CD4-positive, alpha-beta T cell (primary cell): ENCODE measurements at places on chromosomes 1 and 21. TPM values are rescaled to one million over a fixed set of nuclear protein-coding genes. Genes with fewer than 3 reads are reported as not detected.

- DNase-seq: no peak
Measured at GRCh38 chr1:175319912-175320230, 127.3 kb upstream of the KIAA0040 start.

DNA sequence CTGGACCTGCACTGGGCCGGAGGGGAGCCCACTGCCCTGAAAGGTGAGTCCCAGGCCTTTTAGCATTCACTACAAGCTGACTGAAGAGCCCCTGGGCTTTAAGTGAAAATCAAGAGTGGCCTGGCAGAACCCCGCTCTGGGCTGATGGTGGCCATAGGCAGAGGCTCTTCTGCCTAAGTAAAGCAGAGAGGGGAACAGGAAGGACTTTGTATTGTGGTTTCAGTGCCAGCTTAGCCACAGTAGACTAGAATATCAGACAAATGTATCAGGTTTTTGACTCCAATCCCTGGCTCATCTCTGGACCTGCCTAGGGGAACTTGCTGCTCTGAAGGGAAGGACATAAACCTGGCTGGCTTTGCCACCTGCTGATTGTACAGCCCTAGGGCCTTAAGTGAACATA lies 10.2 kb upstream of the HENMT1 start:
- no peak for DNase-seq

DNA sequence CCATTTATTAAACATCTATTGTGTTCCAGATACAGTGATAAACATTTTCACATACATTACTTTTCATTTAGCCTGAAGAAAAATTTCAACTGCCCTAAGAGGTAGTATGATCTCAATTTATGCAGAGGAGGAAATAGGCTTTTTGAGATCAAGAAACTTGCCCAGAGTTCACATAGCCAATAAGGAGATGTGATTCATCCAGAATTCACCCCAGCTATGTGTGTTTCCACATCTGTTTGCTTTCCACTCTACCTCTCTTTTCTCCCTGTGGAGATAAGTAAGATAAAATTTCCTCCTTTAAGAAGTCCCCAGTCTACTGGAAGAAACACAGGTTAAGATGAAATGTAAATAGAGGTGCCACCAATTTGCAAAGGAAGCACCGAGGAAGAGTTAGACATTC lies 199.7 kb upstream of the C8B start:
- no peak for DNase-seq

GRCh38 chr1:44661781-44662682 lies 12.2 kb downstream of the TMEM53 start:
- DNase-seq: no peak

- no peak for DNase-seq
Measured at GRCh38 chr1:51941528-51941927, 49.0 kb downstream of the RAB3B start.

DNA sequence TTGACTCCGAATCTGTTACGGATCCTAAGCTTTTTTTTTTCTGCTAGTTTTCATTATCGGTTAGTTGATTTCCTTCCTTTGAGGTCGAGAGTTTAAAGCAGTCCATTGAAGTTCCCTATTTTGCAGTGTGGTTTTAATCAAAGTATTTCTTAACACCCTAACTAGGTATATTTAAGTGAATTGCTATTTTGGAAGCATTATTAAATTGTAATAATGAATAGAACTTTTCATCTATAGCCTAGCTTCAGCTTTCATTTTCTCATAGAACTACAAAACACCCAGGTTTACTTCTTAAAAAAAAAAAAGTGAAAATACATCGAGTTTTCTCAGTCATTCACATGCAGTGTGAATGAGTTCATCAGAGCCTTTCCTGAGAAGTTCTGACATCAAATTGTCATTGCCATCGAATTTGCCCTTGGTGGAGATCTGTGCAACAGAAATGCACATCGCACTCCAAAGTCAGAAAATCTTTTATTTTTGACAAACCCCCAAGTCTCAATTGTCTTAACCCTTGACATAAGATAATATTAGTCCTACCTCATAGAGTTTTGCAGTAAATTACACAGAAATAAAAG lies 1.1 kb upstream of the LBR start:
- DNase-seq: no peak

DNA sequence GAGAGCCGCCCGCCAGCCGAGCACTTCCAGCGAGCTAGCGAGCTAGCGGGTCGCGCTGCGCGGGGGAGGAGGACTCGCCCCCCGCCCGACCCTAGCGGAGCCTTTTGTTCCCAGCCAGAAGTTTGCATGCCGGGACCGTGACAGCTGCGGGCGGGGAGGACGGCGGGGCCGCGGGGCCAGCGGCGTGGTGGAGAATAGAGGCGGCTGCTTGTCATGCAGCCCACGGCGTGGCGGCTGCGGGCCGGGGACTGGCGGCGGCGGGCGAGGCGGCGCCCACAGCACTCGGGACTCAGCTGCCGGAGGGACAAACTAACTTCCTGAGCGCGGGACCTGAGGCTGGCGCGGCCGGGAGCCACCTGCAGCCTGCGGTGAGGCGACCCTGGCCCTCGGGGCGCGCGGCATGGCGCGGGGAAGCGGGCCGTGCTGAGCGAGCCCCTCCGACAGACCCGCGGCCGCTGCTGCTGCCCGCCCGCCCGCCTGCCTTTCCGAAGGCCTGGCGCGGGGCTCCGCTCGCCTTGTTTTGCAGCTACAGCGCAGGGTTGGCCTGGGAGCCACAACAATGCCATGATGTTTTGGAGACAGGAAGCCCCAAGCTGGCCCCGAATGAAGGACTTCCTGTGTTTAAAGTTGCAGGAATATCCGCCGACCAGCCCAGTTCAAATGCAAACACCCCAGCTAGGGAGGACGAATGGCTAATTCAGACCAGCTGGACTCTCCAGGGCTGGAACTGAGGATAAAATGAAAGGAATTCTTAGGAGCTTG lies 82.2 kb upstream of the BMP8A start:
- DNase-seq: peak; percentile 8

DNA sequence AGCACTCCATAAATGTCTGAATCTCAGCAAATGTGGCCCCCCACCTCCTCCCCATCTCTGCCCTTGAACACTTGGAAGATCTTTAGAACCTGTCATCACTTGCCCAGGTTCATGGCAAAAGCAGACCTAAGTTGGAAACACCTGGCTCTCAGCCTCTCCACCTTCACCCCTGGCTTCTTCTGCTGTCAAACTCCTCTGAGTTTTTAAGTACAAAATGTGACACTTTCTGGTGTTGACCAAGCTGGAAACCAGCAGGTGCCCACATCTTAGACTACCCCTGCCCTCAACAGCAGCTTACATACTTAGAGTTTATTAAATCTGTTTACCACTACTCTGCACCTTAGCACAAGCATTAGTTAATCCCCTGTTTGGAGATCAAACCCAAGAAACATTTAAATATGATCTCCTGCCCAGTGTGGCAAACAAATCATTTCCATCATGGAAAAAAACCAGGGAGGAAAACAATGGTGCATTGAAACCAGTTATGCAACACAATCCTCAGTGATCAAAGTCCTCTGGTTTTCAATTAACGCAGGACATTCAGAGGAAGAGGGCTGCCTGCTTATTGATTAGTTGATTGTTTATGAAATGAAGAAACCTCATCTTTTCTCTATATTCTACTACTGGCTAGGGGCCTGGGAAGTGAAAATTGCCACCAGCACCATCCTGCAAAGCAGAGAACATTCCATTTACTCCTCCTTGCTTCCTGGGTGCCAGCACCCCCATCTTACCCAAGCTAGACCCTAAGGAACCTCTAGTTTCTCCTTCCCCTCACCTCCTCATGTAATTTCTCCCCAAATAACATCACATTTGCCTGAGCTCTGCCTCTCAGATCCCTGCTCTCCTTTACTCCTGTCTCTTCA lies 139.4 kb upstream of the RAB4A start:
- no peak for DNase-seq

DNA sequence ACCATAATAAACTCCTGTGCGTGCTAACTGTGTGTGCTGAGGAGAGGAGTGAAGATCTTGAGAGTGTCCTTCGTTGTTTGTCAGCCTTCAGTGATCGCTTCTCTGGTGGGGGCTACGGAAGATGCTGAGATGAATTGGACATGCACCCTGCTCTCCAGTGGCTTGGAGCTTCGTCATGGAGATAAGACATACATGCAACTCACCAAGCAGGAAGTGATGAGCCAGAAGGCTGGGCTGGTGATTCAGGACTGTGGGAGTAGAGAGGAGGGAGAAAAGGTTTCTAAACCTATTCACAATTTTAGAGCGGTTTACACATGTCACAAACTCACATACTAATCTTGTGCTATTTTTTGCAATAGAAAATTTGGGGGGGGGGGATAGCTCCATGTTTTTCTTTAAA lies 128.9 kb upstream of the ADAR start:
- no peak for DNase-seq

GRCh38 chr1:156927215-156928042 lies 7.0 kb downstream of the LRRC71 start:
- DNase-seq: peak; percentile 43

- no peak for DNase-seq
Measured at GRCh38 chr21:25772686-25773085, 37.9 kb downstream of the GABPA start.

DNA sequence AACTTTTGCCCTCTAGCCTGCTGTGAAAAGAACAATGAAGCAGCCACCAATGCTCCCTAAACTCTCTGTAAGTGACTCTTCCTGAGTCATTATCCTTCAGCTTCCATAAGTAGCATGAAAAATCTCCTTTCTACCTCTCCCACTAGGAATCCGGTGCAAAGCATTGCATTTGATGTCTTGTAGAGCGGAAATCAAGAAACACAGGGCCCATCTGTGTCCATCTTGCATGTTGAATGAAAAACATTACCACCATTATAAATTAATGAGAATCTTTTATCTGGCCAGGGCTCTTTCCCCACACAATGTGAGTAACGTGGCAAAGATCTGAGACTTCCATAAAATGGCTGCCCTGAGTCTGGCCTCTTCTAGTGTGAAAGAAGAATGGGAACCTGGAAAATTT lies 324.4 kb downstream of the ADGRL2 start:
- no peak for DNase-seq

DNA sequence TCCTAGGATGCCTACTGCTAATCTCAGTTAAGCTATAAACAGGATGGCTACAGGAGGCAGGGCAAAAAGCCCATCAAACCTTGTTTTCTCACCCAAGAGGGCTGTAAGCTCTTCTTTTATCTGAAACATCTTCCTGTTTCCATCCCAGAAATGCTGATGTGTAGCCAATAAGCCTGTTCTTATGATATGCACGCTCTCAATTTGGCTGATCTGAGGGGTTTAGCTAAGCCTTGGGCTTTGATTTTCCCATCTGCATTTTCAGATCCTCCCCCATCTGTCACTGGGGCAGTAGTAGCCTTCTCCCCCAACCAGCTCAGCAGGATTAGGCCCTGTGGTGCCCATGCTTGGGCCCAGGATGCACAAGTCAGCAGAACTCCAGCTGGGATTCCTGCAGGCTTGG lies 105.0 kb downstream of the BRINP2 start:
- DNase-seq: no peak

- DNase-seq: no peak
Measured at GRCh38 chr1:82052563-82052962, 251.8 kb downstream of the ADGRL2 start.

DNA sequence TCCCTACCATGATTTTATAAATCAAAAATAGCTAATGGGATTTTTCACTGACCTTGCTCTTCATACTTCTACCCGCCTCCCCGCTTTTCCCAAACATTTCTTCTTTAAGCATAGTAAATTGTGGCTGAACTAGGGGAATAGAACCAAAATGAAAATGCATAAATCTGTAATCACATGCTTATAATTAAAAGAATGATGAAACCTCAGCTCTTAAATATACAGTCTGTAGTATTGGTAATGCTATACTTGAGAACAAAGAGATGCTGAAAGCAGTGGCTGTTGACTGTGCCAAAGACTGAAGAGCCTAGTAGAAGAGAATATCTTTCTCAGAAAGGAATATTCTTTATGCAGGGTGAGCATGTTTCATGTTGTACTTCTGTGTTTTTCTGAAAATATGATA lies 249.1 kb downstream of the GREM2 start:
- no peak for DNase-seq

DNA sequence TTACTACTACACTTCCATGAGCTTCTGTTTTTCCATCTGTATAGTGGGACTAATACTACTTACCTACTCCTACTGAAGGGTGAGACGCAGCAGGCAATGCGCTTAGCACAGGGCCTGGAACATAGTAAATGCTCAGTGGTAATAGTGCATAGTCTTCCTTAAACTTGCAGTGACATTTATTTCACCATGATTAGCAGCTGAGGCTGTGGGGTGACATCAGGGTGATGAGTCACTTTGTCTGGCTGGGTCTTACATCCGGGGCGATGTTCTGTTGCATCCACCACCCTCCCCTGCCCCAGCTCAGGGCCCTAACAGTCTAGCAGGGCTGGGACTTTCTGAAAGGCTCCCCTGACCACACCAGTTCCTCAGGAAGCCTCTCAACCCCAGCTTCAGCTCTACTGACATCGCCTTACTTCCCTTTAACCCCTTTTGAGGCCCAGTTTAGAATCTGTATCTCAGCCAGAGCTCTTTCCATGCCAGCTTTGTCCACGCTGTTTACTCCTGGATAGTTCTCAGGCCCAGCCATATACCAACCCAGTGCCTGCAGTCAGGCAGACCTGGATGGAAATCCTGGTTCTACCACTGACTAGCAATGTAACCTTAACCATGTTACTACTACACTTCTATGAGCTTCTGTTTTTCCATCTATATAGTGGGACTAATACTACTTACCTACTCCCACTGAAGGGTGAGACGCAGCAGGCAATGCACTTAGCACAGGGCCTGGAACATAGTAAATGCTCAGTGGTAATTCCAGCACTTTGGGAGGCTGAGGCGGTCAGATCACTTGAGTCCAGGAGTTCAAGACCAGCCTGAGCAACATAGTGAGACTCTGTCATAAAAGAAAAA lies 66.3 kb downstream of the CD58 start:
- peak; percentile 86 for DNase-seq

DNA sequence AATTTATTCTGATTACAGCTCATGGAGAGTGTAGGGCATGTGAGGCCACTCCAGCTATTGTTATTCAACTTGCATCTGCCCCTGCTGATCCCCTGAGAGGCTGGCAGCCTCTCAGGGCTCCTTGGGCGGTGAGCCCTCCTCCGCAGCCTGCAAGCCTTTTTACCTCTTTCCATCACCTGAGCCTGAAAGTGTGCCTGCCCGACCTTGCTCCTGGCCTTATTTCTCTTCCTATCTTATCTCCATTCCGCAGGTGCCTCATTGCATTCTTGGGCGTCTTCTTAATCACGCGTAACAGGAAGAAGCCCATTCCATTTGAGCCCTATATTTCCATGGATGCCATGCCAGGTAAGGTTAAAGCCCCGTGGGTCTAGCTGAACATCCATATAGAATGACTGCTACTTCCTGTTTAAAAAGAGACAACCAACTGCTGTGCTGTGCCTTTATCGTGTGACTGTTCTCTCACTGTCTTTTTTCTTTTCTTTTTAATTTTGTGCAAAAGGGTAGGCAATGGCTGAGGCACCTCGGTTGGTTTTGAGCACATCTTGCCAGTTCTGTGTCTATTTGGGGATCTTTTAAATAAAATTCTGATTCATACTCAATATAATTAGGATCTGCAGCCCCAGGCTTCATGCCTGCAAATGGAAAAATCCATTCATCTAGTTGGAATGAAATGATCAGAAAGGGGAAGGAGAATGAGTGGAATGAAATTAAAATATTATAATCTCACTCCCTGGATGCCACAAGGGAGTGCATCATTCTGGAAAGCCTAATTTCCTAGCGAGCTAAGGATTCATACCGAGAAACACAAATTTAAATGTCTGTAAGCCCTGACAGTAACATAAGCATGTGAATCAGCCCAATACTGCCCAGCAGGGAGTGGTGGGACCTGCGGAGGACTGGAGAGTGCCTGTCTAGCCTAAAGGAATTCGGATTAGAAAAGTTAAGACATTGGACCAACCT lies 38.6 kb upstream of the RCAN3 start:
- no peak for DNase-seq

The KLHDC9 gene
- not detected for total RNA-seq

The LCE1F gene
- not detected for total RNA-seq

The CCNL2 gene
- 274 TPM for total RNA-seq

The GBP2 gene
- 91.8 TPM for total RNA-seq

The NBPF26 gene
- 26.0 TPM for total RNA-seq

The ADGRL2 gene
- total RNA-seq: not detected
